ENCODE measurements at places on chromosomes 1 and 21.
A peak's percentile ranks its signal among the peaks of the same experiment; 100 is the strongest.

GRCh38 chr1:114551400-114551799 is 30.0 kb downstream of the BCAS2 start:
- H3K27me3 ChIP-seq, result no peaks in the 10 kb centered on the region
- H3K27ac ChIP-seq, result no peak overlapping the region
- H3K36me3 ChIP-seq, result no peaks in the 10 kb centered on the region
- DNase-seq, result no peak

DNA sequence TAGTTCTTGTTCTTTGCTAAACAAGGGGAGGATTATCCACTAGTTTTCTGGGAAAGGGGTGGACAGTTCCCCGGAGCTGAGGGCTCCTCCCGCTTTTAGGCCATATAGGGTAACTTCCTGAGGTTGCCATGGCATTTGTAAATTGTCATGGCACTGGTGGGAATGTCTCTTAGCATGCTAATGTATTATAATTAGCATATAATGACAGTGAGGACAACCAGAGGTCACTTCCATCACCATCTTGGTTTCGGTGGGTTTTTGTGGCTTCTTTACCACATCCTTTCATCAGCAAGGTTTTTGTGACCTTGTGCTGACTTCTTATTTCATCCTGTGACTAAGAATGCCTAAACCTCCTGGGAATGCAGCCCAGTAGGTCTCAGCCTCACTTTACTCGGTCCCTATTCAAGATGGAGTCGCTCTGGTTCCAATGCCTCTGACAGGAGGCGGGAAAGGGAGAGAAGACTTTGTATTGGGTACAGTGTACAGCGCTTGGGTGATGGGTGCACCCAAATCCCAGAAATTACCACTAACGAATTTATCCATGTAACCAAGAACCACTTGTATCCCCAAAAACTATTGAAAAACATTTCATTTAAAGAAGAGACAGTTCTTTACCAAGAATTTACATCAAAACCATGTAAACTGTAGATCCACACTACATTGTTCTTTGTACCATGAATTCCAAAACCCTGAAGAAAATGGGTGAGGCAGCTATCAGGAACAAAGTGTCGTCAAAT is 8.7 kb upstream of the SLC2A5 start:
- H3K27me3 ChIP-seq, result no peaks in the 10 kb centered on the region
- no peak overlapping the region for H3K4me3 ChIP-seq
- peaks cover 100% of the 10 kb centered on the region for H3K4me1 ChIP-seq
- no peaks in the 10 kb centered on the region for H3K36me3 ChIP-seq
- H3K27ac ChIP-seq, result peak overlapping the region; percentile 87

- no peaks in the 10 kb centered on the region for H3K36me3 ChIP-seq
- no peak overlapping the region for H3K4me3 ChIP-seq
- no peaks in the 10 kb centered on the region for H3K4me1 ChIP-seq
- no peak for DNase-seq
- no peaks in the 10 kb centered on the region for H3K27me3 ChIP-seq
- peak overlapping the region; percentile 46 for H3K27ac ChIP-seq
These were observed 73.9 kb downstream of the DNTTIP2 start for GRCh38 chr1:93805027-93805610.

- H3K27ac ChIP-seq, result no peak overlapping the region
- no peaks in the 10 kb centered on the region for H3K27me3 ChIP-seq
- H3K36me3 ChIP-seq, result no peaks in the 10 kb centered on the region
These were observed 20.9 kb downstream of the SLAMF1 start for GRCh38 chr1:160625725-160626498.

DNA sequence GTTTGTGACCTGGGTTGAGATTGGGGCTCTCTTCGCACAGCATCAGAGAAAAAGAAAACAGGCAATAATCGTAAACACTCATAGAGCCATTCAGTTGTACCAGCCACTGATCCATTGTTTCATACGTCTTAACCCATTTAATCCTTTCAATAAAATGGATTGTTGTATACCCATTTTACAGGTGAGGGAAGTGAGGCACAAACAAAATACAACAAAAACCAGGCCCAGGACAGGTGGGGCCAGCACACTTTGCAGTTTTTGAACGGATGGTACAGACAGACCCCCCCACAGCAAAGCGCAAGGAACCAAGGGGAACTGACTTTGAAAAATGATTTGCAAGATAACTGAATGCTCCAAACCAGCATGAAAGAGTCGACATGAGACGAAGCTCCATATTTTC is 4.3 kb upstream of the FHAD1 start:
- no peak for DNase-seq
- no peaks in the 10 kb centered on the region for H3K36me3 ChIP-seq
- no peak overlapping the region for H3K27ac ChIP-seq
- no peak overlapping the region for H3K4me3 ChIP-seq

DNA sequence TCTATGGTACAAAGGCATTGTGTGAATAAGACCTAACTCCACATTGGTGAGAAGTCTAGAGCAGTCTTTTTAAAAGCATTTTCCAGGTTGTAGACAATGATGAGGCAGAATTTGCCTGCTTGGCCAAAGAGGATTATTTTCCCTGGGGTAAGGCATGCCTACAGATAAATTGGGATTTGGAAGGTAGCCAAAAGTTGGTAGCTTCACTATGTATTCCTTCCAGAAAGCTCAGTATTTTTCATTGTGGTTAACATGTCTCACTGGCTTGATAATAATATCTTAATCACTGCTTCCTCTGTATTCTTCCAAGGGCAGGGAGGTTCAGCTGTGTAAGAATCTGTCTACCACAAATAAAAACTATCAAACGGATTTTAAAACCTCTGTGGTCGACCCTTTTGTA is 590.8 kb upstream of the PRMT6 start:
- no peaks in the 10 kb centered on the region for H3K36me3 ChIP-seq
- H3K27ac ChIP-seq, result no peak overlapping the region
- H3K4me1 ChIP-seq, result no peaks in the 10 kb centered on the region
- no peaks in the 10 kb centered on the region for H3K27me3 ChIP-seq
- H3K4me3 ChIP-seq, result no peak overlapping the region

GRCh38 chr1:187091666-187092065 is 262.9 kb downstream of the PLA2G4A start:
- H3K27ac ChIP-seq, result no peak overlapping the region
- no peaks in the 10 kb centered on the region for H3K4me1 ChIP-seq
- H3K36me3 ChIP-seq, result no peaks in the 10 kb centered on the region
- no peak for DNase-seq
- no peak overlapping the region for H3K4me3 ChIP-seq
- no peaks in the 10 kb centered on the region for H3K27me3 ChIP-seq

- no peaks in the 10 kb centered on the region for H3K4me1 ChIP-seq
- no peak overlapping the region for H3K27ac ChIP-seq
- no peak overlapping the region for H3K4me3 ChIP-seq
- H3K27me3 ChIP-seq, result no peaks in the 10 kb centered on the region
- H3K36me3 ChIP-seq, result no peaks in the 10 kb centered on the region
These were observed 195.5 kb upstream of the NFIA start for GRCh38 chr1:60886793-60887331.

DNA sequence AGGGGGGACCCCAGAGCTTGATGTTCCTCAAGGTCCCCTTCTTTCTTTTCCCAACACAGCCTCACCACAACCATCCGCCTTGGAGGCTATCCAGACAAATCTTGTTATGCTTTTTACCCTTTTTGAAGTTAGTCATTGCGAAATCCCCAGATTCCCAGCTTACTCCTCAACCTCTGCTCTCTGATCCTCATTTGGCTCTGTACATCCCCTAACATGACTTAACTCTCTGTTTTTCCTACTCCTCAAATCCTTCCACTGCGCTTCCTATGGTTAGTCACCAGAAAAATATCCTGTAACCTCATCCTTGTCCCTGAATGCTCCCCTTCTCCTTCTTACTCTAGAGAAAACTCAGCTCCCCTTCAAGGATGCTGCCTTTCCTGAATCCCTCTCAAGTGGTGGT is 189.1 kb upstream of the POU3F1 start:
- no peak overlapping the region for H3K4me3 ChIP-seq
- H3K27me3 ChIP-seq, result no peaks in the 10 kb centered on the region
- H3K36me3 ChIP-seq, result no peaks in the 10 kb centered on the region
- no peak for DNase-seq
- no peaks in the 10 kb centered on the region for H3K4me1 ChIP-seq

Measured in esophagus squamous epithelium (tissue), 5 donors.